ENCODE measurements at places on chromosomes 5 and 9.

DNA sequence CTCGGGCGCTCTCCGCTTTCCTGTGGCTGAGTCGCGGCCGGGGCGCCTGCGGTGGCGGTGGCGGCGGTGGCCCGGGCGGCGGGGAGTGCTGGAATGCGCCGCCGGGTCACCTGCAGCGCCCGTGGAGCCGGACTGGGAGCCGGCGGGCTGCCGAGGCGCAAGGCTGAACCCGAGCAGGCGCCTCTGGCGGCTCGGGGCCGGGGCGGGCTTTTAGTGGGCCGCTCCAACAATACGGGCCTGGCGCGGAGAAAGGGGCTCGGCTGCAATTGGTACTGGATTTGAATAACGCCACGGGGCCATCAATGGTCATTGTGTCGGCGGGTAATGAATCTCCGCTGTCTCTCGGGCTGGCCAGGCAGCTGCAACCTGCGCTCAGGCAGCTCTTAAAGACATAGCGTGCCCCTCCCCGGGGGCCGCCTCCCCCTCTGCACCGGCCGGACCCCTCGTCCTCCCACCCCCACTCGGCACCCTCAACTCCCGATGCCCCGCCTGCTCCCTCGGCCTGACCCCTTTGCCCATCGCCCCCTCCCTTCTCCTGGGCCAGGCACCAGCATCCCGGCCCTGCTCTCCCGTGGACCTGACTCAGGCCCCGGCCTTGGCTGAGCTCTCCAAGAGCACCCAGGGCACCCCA, 22.1 kb downstream of the URM1 start:
- no peak for DNase-seq

GRCh38 chr5:65840071-65840470, 86.3 kb upstream of the ERBIN start:
- no peak for DNase-seq

- DNase-seq, result no peak
Measured at GRCh38 chr9:6564360-6564759, 81.2 kb downstream of the GLDC start.

GRCh38 chr5:34998058-34998789, 49.5 kb downstream of the AGXT2 start:
- no peak for DNase-seq

DNA sequence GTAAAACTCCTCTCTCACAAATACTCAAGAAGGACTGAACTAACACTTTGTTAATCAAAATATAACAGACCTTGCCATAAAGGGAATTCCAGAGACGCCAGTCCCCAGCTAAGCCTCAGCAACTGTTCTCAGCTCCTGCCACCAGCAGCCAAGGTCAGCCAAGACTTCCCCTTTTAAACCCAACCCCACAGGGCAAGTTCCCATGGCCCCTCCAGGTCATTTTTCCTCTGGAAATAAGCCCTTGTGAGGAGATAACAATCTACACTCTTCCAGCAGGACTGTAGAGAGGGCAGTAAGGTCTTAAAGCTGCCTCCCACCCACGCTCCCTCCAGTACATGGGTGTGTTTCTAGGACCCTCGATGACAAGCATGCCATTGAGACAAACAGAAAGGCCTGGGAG, 78.3 kb downstream of the DPYSL3 start:
- DNase-seq, result no peak

DNA sequence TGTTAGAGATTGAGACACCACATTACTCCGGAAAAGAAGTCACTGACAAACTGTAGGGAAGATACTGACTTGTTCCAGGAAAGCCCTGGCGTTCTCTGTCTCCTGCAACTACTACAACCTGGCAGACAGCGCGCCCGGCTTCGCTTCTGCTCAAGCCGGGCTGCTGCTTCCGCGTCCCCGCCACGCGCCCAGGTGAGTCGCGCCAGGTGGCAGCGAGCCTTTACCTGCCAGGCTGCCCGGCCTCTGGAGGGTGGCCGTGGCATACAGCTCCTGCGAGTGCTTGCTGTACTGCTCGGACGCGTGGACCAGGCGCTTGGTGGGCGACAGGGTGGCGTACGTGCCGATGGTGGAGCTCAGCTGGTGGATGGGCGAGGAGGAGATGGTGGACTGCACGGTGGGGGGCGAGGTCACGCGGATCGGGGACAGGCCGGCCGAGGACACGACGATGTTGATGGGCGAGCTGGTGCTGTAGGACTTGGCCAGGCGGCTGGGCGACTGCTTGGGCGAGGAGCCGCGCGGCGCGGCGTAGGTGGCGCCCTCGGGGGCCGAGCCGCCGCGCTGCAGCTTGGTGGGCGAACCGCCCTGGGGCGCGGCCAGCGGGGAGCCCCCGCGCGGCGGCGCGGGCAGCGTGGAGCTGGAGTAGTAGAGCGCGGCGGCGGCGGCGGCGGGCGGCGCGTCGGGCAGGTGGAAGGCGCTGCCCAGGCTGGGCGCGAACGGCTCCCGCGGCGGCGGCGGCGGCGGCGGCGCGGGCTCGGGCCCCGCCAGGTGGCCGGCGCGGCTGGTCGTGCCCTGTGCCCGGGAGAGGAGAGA, 519.6 kb downstream of the CTNND2 start:
- DNase-seq, result no peak

- DNase-seq, result no peak
Measured at GRCh38 chr9:4661165-4661564, 929 bp upstream of the PLPP6 start.

DNA sequence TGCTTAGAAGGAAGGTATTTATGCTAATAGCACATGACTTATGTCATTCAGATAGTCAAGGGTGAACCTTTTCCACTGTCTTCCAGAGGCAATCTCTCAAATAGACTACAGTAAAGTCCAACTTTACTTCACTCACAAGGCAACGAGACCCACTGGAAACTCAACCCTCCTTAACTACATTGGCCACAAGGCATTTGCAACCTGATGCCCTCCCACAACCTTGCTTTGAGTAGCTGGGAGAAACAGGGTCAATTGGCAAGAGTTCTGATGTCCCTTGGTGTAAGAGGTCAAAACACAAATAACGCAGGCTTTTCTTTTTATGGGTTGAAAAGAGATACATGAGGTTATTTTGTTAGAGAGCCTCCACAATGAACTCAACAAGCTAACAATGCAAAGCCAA, 6.1 kb downstream of the GAS1 start:
- DNase-seq, result no peak

DNA sequence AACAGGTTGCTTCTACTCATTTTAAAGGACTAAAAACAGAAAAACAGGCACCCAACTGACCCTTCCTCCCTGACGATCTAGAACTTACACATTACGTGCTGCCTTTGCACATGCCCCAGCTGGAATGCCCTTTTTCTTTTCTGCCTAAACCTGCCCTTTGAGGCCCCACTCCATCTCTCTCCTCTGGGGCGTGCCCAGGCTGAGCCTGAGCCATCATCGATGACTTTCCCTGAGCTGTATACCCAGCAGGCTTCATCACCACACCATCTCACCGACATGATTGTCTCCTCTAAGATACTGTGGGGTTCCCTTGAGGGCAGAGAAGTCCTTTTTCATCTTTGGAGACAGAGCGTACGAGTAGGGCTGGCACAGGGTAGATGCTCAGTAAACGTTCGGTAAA, 24.1 kb upstream of the GABBR2 start:
- no peak for DNase-seq

- DNase-seq, result no peak
Measured at GRCh38 chr5:14153071-14153864, 10.1 kb downstream of the TRIO start.

DNA sequence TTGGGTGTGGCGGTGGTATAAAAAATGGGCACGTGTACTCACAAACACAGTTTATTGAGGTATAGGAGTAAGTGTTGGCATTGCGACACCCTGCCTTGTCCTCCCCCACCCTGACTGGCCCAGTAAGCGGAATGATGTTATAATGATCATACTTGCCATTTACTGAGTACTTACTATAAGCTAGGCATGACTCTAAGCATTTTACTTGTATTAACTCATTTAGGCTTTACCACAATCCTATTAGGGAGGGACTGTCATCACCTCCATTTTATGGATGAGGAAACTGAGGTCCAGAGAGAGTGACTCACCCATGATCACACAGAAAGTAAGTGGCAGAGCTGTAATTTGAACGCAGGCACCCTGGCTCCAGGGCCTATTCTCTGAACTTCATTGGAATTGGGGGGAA, 2.3 kb downstream of the SMIM3 start:
- DNase-seq, result no peak

DNA sequence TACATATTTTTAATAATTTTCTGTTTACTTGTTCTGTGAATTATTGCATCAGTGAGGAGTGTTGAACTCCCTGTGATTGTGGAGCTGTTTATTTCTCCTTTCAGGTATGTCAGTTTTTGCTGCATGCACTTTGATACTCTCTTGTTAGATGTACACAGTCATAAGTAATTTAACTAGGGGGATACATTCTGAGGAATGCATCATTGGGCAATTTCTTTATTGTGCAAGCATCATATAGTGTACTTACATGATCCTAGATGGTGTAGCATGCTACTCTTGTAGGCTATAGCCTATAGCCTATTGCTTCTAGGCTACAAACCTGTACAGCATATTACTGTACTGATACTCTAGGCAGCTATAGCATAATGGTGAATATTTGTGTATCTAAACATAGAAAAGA, 9.5 kb downstream of the DENND4C start:
- DNase-seq, result no peak

- no peak for DNase-seq
Measured at GRCh38 chr9:106728860-106729259, 134.1 kb upstream of the ZNF462 start.

DNA sequence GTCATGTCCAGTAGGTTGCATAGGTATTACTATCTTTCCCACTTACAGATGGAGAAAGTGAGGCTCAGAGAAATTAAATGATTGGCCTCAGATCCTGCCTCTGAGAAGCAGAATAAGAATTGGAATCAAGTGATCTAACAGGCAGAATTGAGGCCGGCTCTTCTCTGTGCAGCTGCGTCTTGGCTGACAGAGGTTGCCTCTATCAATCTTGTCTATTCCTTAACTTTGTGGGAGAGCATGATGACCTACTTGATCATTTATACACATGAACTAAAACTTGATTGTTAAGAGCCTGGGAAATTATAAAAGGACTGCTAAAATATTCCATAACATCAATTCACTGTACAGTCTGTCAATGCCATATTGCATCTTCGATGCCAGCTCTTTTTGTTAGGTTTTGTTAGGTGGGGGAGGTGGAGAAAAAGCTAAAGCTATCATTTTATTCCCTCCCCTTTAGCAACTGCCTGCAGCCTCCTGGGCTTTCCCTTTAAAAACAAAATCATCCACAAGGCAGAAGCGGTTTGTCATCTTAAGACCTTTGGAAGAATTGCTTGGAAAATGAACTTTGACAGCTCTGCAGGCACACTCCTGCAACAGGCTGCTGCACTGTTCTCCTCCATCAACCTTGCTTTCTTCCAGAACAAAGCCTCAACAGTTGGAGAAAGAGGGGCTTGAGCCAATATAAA, 247.4 kb downstream of the SMARCA2 start:
- no peak for DNase-seq

- no peak for DNase-seq
Measured at GRCh38 chr5:8953016-8953415, 592.9 kb downstream of the SEMA5A start.

GRCh38 chr5:89595056-89595455, 712.1 kb upstream of the MEF2C start:
- no peak for DNase-seq

DNA sequence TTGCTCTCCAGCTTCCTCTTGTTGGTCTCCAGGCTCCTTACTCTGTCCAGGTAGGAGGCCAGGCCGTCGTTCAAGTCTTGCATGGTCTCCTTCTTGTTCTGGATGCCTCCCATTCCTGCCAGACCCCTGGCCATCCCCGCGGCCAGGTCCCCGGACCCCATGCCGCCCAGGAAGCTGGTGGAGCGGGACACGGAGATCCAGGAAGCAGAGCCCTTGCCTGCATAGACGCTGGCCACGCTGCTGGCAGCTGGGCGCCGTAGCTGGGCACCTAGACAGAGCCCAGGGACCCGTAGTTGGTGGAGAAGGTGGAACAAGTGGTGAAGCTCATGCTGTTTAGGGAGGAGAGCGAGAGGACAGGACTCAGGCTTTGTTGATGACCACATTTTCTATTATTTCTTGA, 1584.0 kb upstream of the ACO1 start:
- no peak for DNase-seq

DNA sequence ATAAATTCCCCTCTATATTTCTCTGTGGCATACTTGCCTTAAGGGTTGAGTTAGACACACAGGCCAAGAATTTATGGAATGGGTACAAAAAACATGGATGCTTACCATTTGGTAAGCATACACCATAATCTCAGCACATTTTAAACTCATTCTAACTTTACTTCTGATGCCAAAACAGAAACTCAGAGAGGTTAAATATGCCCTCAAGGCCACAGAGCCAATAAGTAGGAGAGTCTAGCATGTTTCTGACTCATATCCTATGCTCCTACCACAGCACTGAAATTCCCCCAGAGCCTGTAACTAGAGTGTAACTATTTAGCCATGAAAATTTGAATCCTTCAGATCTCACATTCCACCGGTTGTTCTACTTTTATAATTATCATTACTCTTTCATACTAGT, 559.7 kb downstream of the ACTL7B start:
- no peak for DNase-seq

DNA sequence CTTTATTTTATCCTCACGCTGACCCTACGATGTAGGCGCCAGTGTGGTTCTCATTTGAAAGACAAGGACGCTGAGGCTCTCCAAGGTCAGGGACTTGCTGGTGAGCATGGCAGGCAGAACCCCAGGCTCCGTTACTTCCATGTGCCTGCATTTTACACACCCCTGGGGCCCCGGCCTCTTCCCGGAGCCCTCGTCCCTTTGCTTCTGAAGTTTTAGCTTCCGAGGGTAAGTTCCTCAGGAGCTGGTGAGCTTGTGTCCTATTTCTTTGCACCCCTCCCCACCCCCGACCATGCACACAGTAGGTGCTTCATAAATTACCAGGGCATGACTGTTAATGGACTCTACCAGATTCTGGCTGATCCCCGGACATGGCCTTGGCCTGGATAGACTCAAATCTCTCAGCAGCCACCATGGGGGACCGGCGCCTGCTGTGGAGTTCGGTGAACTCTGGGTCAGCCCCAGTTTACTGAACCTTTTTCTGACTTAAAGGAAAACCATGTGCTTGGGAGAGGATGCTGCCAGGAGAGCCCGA, 59.3 kb upstream of the RNU6ATAC start:
- no peak for DNase-seq

DNA sequence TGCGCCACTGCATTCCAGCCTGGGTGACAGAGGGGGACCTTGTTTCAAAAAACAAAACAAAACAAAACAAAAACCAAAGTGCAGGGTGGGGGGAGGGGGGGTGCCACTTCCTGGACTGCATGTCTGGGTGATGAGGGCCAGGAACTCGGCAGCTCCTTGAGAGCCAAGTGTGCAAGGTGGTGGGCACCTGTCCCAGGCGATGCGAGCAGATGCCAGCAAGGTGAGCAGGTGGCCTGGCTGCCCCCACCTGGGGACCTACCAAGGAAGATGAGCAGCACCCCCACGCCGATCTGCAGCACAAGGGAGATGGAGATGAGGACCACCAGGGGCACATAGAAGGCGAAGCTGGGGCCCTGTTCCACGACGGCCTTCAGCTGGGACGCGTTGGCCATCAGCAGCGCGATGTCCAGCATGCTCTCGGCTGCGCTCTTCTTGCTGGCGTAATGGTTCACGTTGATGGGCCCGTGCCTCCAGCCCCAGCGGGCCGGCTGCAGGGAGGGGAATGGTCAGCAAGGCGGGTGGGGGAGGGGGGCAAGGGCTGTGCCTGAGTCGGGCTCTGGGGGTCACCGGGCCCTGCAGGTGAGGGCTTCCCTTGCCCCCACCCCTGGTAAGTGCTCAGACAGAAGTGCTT, 7.8 kb downstream of the NINJ1 start:
- no peak for DNase-seq
